ENCODE measurements at places on chromosomes 2 and 18.

DNA sequence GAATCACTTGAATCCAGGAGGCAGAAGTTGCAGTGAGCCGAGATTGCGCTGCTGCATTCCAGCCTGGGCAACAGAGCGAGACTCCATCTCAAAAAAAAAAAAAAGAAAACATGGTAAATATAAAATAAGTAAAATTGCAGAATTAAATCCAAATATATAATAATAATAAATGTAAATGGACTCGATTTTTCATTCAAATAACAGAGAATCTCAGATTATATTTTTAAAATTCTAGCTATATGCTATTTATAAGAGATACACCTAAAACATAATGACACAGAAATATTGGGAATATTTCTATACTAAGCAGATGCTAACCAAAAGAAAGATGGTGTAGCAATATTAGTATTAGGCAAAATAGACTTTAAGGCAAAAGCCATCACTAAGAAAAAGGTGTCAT lies 15.1 kb upstream of the NEURL3 start:
- DNase-seq = no peak

DNA sequence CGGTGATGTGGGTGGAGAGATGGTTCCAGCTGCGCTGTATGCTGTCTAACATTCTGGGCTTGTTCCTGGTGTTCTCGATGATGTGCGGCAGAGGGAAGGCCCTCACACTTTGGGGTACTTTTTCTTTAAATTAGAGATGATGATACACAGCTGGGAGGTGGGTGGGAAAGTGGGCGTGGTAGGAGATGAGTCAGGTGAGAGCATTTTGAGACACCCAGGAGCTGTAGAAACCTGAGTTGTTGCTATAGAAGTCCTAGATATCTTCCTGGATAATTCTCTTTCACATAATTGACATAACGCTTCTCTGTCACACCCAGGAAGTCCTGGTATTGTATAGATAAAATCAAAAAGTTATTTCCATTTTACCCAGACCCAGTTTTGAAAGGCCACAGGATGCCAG lies 103.8 kb upstream of the ALKAL2 start:
- peak; percentile 15 for DNase-seq

- no peak for DNase-seq
Observed at GRCh38 chr2:237927135-237927534, 39.7 kb upstream of the UBE2F start.

DNA sequence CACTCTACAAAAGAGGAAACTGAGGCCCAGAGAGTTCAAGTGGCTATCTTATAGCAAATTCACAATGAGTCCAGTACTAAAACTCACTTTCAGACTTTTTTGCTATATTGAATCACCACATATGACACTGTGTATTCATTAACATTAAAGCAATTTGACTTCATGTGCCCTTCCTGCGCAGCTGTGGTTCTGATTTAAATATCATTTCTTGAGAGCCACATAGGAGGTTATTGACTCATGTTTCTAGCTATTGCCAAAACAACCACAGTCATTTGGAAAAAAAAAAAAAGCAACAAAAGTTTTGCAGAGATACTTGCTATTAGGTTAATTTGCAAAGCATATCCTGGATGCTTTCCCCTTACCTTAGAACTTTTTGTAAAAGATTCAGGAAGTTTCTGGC lies 341.2 kb downstream of the PIK3C3 start:
- no peak for DNase-seq

- no peak for DNase-seq
Observed at GRCh38 chr2:159073256-159073655, 104.8 kb downstream of the TANC1 start.

DNA sequence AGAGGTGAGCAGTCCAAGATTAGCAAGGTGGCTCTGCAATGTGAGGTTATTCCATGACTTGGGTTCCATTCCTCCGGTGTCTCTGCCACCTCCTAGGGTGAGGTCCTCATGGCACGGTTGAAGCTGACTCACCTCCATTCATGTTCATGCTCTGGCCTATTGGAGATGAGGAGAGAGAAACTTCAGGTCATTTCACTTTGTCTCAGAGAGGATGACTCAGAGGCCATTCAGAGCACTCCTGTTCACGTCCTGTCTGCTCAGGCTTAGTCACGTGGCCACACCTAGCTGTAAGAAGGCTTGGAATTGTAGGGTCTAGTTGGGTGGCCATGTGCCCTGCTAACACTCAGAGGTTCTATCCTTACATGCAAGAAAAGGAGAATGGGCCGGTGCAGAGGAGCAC lies 67.5 kb upstream of the MBOAT2 start:
- DNase-seq = no peak
